ENCODE measurements at places on chromosomes 2 and 18. TPM values are rescaled to one million over a fixed set of nuclear protein-coding genes. Genes with fewer than 3 reads are reported as not detected.

Gene RAB11FIP5
- total RNA-seq, result 26.6 TPM

Gene HTR2B
- total RNA-seq, result 0.31 TPM

Gene TUBA3E
- total RNA-seq, result 96.4 TPM

Gene MFSD6
- total RNA-seq, result 20.6 TPM

Gene IL1R1
- 32.7 TPM for total RNA-seq

Gene DAPL1
- total RNA-seq, result not detected

Gene ADI1
- total RNA-seq, result 94.6 TPM

Gene ERFE
- total RNA-seq, result 0.56 TPM

Gene CDKL4
- total RNA-seq, result 0.72 TPM

Gene DSC3
- not detected for total RNA-seq

Gene CCDC74B
- not detected for total RNA-seq

Gene SLC35F5
- total RNA-seq, result 61.9 TPM

Gene CXCR4
- 21.3 TPM for total RNA-seq

Gene COLEC12
- total RNA-seq, result 7.9 TPM

Data from heart left ventricle (tissue), 16 donors.